Stimulated activated naive CD8-positive, alpha-beta T cell treated with anti-CD3 and anti-CD28 coated beads, Interleukin-15, amount 100 ng/mL, for 72 hours (primary cell): ENCODE measurements at places on chromosomes 4 and X.

GRCh38 chr4:184722798-184723197 is 11.1 kb downstream of the CENPU start:
- DNase-seq, result no peak

GRCh38 chrX:146854281-146854680 is 39.7 kb upstream of the CXorf51A start:
- no peak for DNase-seq

DNA sequence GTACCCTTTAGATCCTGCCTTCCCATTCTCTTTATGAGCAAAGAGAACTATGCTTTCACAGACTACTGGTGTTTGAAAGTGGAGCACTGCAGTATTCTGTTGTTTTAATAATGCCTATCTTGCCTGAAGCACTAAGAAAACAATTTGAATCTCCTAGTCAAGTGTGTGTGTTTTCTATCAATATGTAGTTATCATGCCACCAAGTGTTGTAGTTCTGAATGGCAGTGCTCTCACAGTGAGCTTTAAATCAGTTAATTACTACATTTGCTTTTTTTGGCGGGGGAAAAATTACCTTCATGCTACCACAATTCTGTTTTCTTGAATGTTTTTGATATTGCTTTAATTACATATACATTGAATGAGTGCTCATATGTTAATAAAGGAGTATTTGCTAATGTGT is 143.6 kb upstream of the FAM47A start:
- no peak for DNase-seq

DNA sequence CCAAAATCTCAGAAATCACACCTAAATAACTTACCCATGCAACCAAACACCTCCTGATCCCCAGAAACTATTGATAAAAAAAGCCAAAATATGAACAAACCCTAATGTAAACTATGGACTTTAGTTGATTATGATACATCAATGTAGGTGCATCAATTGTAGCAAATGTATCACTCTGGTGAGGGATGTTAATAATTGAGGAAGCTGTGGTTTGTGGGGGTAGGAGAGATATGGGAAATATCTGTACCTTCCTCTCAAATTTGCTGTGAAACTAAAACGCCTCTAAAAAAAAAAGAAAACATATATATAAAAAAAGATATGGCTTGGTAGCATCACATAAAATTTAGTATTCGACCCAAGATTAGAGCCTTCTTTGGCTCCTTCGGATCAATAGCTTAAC is 144.3 kb upstream of the CPEB2 start:
- DNase-seq, result no peak

DNA sequence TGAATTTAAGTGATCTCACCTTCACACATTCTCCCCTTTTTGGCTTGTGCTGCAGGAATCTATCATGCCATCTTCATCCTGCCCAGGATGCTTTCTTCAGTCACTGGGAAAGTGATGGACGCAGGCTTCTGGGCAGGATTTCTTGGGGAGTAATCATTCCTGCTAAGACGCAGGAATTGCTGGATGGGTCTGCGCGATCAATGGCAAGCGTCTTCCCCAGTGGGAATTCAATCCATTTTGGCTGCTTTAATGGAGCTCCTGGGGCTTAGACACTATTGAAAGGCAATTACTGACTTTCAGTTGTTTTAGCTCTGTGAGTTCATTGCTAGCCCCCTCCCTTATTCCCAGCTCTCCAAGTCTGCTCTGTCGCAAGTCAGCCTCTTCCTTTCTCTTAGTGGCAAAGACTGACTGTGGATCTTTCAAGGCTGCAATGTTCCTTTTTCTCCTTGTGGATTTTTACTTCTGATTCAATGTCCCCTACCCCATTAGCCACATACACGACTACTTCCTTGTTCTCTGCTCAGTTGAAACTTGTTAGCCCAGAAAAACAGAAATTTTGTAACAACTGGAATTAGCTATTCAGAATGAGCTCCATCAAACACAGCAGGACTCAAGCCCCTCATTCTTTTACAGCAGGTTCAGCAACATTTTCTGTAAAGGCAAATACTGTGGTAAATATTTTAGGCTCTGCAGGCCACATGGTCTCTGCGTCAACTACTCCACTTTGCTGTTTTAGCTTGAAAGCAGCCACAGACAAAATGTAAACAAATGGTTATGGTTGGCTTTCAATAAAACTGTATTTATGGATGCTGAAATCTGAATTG is 154.9 kb downstream of the ASB9 start:
- no peak for DNase-seq

DNA sequence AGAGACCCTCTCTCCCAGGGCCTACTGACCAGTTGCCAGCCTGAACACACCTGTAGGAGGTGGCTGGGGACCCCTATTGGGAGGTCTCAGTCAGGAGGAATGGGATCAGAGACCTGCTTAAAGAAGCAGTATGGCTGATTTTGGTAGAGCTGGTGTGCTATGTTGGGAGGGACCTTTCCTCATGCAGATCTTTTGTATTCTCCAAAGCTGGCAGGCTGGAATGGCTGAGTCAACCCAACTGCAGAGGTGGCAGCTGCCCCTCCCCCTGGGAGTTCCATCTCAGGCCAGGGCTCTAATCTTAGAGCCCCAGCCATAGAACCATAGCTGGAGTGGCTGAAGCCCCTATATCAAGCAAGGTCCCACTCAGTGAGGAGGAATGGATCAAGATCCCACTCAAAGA is 279.3 kb upstream of the BMP3 start:
- no peak for DNase-seq

DNA sequence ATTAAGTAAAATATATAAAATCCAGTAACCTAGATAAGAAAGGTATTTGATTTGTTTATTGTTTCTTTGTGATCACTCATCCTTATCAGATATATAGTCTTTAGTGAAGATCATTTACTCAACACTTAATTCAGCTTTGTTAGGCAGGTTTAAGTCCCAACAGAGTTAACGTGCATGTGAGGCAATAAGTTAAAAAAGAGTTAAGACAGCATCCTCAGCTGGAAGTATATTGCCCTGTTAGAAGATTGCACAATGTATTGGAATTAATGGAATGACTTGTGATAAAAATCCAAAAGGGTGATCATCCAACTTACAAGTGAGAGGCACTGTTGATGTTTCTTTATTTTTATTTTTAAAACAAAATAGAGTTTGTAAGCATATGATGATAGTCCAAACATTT is 1162.1 kb downstream of the RAPGEF2 start:
- DNase-seq, result no peak

- no peak for DNase-seq
Measured at GRCh38 chr4:140635606-140636005, 66.8 kb upstream of the UCP1 start.

DNA sequence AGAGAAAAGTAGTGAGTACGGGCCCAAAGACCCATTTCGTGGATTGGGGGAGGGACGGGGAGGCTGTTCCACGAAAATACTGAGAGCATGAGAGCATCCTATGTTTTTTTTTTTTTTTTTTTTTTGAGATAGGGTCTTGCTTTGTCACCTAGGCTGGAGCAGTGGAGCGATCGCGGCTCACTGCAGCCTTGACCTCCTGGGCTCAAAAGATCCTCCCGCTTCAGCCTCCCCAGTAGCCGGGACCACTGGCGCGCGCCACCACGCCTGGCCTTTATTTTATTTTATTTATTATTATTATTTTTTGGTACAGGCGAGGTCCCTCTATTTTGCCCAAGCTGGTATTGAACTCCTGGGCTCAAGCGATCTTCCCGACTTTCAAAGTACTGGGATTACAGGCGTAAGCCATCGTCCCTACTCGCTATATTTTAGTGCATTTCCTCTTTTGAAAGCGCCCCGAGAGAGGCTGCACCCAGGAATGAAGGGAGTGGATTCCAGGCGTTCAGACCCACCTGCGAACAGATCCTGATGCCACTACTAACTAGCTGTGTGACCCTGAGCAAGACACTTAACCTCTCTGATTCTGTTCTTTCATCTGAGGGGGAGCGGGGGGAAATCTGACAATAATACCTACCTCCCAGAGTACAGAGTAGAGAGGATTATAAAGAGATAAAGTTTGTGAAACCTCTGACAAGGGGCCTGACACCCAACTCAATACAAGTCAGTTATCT is 5.4 kb upstream of the MSX1 start:
- no peak for DNase-seq

GRCh38 chr4:7462509-7462971 is 27.8 kb upstream of the PSAPL1 start:
- DNase-seq, result no peak

GRCh38 chr4:180636696-180637404 is 1606.4 kb upstream of the TENM3 start:
- DNase-seq, result no peak

DNA sequence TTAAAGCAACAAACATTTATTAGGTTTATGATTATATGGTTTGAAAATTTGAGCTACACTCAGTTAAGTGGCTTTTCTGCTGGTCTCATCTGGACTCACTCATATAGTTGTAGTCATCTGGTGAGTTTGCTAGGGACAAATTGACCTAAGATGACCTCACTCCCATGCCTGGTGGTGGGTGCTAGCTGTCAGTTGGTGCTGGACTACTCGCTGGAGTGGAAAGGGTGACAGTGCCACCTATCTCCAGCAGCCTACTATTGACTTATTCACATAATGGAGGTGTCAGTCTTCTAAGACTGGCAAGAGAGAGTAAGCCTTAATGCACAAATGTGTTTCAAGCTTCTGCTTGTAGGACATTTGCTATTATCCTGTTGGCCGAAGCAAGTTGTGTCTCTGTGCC is 88.2 kb downstream of the TASL start:
- DNase-seq, result no peak

DNA sequence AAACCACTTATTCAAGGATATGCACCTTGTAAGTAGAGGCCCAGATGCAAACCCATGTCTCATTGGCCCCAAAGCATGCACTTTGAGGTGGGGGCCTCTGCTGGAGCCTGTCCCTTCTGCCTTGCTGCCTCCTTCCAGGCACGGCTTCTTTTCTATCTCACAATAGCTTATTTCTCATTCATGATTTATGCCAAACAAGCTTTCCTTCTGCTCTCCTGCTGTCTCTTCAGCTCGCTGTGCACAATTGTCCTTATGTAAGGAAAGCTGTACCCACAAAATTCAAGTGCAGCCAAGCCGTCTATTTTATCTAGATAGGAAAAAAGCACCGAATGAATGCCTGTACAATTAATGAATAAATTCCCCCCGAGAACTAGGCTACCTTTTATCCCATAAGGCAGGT is 124.8 kb upstream of the PACRGL start:
- DNase-seq, result no peak

- DNase-seq, result peak; percentile 60
Measured at GRCh38 chr4:83548151-83548905, 12.4 kb downstream of the GPAT3 start.

DNA sequence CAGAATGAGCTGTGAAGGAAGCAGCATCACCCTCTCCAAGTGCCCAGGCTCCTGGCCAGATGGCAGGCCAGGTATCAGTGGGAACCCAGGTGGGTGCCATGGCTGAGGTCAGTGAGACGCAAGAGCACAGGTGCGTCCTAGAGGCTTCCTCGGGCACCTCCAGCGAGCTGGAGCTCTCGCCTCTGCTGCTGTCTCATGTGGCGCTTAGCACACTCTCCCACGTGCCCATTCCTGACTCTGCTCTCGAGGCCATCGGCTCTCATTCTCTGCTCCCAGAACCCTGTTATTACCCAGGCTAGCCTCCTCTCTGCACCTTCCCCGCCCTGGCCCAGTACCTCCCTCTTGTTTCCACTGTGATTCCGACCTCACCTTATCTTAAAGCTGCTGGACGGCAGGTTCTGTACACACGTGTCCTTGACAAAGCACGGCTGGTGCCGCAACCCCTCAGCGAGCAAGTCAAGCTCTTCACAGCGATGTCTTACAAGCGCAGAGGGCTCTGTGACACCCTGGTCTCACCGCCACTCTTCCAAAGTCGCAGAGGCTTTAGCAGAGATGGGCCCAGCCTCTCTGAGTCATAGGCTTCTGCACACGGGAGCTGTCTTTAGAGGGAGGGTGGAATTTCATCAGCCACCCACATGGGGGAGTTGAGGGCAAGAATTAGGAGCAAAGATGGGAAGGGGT is 15.4 kb upstream of the MSANTD1 start:
- no peak for DNase-seq
